A549 treated with CpdA at 1 μM for 4 hours (cell line): ENCODE measurements at places on chromosomes 7 and 10. TPM values are rescaled to one million over a fixed set of nuclear protein-coding genes. Genes with fewer than 3 reads are reported as not detected.

Gene EXOC6
- total RNA-seq: 14.8 to 19.2 TPM (median 17.3 TPM) in 5 replicates

Gene SLC18A3
- total RNA-seq: 0.03 TPM in 1 of 5 replicates, not detected in the others

Gene EN2
- total RNA-seq: 0.54 to 1.1 TPM (median 0.93 TPM) in 5 replicates

Gene FAM221A
- 0.27 to 0.72 TPM (median 0.46 TPM) in 5 replicates for total RNA-seq

Gene FGFBP3
- total RNA-seq: 1.6 to 2.7 TPM (median 2.4 TPM) in 5 replicates

Gene MEST
- total RNA-seq: 36.4 to 42.3 TPM (median 40.7 TPM) in 5 replicates
